ENCODE measurements at places on chromosomes 16 and 17.

DNA sequence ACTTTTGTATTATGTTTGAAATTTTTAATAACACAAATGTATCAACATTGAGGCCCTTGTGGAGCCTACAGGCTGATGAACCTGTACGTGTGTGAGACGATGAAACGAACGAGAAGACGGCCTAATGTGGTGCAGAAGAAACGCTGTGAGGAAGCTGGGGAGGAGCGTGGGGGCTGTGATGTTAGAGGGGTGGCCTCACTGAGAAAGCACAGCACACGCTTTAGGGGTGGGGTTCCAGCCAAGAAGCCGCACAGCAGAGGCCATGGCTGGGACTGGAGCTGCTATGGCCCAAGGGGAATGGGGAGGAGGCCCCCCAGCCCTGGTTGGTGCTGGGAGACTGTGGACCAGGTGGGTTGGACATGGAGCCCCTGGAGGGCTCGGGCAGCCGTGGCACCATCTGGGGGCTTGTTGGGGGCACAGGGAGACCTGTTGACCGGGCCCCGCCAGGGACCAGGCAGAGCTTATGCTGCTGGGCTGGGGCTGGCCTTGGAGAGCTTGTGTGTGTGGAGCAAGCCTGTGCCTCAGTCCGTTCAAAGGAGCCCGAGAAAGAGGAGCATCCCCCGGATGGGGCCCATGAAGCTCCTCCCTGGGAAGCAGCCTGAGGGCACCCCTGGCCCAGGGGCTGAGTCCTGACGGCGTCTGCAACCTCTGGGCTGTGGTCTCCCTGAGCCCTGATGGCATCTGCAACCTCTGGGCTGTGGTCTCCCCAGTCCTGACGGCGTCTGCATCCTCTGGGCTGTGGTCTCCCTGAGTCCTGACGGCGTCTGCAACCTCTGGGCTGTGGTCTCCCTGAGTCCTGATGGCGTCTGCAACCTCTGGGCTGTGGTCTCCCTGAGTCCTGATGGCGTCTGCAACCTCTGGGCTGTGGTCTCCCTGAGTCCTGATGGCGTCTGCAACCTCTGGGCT is 44.7 kb downstream of the METRNL start:
- no peak for DNase-seq

DNA sequence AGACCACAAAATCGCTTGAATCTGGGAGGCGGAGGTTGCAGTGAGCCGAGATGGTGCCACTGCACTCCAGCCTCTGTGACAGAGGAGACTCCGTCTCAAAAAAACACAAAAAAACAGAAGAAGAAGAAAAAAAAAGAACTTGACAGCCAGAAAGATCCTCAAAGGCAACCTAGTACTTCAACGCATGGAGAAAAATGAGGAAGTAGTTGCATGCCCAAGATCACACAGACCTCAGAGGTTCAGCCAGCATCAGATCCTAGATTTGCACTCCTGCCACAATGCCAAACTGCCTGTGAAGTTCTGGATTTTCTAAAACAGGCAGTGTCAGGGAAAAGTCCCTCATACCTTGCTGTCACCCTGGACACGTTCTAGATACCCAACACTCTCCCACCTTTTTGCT is 1.5 kb downstream of the ATPAF2 start:
- no peak for DNase-seq

GRCh38 chr16:3145660-3146059 is 10.8 kb downstream of the ZNF213 start:
- DNase-seq = no peak

DNA sequence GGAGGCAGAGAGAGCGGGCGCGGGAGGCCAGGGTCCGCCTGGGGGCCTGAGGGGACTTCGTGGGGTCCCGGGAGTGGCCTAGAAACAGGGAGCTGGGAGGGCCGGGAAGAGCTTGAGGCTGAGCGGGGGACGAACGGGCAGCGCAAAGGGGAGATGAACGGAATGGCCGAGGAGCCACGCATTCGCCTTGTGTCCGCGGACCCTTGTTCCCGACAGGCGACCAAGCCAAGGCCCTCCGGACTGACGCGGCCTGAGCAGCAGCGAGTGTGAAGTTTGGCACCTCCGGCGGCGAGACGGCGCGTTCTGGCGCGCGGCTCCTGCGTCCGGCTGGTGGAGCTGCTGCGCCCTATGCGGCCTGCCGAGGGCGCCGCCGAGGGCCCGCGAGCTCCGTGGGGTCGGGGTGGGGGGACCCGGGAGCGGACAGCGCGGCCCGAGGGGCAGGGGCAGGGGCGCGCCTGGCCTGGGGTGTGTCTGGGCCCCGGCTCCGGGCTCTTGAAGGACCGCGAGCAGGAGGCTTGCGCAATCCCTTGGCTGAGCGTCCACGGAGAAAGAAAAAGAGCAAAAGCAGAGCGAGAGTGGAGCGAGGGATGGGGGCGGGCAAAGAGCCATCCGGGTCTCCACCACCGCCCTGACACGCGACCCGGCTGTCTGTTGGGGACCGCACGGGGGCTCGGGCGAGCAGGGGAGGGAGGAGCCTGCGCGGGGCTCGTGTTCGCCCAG is 1.2 kb upstream of the CBX4 start:
- DNase-seq = no peak

DNA sequence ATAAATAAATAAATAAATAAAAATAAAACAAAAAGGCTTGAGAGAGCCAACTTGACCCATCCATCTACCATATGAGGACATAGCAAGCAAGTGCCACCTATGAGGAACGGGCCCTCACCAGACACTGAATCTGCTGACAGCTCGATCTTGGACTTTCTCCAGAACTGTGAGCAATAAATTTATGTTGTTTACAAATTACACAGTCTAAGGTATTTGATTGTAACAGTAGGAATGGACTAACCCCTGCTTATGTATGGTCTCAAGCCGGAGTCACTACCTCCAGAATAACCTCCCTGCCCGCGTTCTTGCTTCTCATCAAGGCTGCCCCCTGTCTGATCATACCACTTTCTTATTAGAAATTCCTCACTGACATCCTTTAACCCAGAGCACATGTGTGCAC is 9.9 kb downstream of the SLC5A11 start:
- no peak for DNase-seq

DNA sequence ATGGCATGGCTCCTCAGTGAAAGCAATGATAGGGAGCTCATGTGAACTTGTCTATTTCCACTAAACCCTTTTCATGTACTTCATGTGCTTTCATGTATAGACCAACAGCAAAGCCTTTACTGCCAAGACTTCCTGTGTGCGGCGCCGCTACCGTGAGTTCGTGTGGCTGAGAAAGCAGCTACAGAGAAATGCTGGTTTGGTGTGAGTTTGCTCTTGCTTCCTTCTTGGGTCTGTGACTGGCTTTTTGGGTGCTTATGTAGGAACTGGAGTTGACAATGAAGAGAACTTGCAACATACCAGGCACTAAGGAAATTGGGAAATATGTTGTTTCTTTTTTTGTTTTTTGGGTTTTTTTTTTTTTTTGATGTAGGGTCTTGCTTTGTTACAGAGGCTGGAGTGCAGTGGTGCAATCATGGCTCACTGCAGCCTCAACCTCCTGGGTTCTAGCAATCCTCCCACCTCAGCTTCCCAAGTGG is 5.7 kb downstream of the SNX11 start:
- no peak for DNase-seq

DNA sequence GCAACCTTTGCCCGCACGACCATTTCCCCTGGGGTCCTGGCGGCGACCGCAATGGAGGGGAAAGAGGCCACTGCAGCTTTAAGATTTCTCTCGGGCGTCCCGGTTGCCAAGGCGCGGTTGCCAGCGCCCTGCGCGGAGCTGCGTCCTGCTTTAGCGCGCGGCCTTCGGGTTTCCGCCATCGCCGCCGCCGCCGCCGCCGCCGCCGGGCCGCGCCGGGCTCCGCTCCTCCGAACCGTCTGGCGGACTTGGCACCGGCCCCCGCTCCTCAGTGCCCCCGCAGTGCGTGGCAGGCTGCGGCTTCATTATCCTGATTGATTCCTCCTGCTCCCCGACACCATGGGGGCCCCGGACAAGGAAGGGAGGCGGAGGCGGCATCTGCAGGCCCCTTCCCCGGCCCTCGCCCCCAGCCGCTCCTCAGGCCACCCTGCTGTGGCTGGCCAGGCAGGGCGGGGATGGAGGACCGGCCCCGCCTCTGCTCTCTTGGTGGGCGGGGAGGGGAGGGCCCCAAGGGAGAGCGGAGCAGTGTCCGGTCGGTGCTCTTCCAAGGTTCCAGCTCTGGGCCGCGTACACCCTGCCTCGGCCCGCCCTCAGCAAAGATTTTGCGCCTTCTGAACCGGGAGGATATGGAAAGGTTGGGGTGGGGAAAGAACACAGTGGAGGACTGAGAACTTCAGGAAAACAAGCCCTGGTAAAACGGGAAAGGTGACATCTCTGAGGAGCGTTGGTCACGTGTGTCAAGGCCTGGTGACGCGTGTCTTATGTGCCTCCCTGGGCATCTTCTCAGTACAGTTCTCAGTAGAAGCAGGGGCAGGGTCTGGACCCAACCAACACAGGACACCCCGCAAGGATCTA is 34.0 kb downstream of the NEUROD2 start:
- DNase-seq = peak; percentile 31

All from activated T-cell treated with anti-CD3 and anti-CD28 coated beads for 48 hours (primary cell).